ENCODE measurements at places on chromosomes 13 and 19.

GRCh38 chr13:23701636-23702035, 131.4 kb downstream of the TNFRSF19 start:
- DNase-seq: no peak

DNA sequence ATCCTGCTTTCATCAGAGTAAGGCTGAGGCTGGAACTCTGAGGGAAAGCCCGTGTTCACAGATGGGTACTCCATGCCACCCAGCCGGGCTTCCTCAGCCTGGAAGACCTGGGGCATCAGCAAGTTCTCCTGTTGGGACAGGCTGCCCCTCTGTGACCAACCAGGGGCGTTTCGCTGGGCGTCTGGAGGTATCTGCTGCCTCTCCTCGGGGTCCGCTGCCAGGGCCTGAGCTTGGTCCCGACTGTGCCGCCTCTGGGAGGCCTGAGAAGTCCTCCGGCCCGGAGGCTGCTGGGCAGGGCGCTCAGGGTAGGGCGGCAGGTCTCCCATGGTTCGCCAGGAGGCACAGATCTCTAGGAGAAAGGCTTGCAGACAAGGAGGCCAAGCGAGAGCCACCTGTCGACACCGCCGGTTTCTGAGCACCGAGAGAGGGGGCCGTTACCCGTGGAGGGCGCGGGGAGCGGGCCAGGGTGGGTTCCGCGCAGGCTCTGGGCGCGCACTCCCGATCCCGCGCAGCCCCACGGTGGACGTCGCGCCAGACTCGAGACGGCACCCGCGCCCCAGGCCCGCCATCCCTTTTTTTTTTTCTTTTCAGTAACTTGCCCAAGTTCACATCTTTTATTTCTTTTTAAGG, at the start of gene RSPH6A:
RSPH6A (minus strand) TSS at position 458 of the 630 bp plus-strand sequence; CDS start at position 326, 132 bp downstream.
- no peak for DNase-seq

GRCh38 chr19:1474765-1475351, 4.2 kb downstream of the C19orf25 start:
- no peak for DNase-seq

DNA sequence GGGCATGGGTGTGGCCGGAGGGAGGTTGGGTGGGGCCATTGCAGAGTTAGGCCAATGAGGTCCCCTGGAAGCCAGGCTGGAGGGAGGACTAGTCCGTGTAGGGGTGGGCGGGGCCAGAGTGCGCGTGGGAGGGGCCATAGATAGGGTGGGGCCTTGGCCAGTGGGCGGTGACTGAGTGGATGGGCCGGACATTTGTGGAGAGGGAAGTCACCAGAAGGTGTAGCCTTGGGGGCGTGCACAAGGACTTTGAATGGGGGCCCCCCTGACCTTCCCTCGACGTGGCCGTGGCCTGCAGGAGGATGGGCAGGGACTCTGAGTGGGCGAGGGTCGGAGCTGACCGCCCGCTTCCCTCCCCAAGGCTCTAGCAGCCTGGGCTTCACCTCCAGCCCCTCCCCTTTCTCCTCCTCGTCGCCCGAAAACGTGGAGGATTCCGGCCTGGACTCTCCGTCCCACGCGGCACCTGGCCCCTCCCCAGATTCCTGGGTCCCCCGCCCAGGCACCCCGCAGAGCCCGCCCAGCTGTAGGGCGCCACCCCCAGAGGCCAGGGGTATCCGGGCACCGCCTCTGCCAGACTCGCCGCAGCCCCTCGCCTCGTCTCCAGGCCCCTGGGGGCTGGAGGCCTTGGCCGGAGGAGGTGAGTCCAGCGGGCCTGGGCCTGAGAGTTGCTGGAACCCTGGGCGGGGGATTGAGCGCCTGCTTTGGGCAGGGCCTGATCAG, 16.5 kb upstream of the B3GNT3 start:
- no peak for DNase-seq

DNA sequence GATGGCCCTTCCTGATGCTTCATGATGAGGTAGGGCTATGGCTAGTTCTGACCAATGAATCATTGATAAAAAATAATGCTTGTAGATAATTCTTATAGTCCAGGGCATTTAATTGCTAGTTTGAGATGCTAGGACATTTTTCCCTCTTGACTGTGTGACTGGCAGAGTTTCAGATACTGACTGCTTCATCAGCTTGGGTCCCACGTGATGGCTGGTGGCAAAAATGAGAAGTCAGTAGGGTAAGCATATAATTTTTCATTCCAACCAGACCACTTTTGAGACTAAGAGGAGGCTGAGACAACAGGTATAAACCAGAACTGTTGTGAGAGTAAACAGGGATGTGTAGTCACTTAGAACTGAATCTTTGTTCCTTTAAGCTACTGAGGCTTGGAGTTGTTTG, 183.3 kb downstream of the HS6ST3 start:
- DNase-seq: no peak

Data from activated CD8-positive, alpha-beta memory T cell treated with anti-CD3 and anti-CD28 coated beads for 48 hours (primary cell).